ENCODE measurements at places on chromosomes 5 and 9. TPM values are rescaled to one million over a fixed set of nuclear protein-coding genes. Genes with fewer than 3 reads are reported as not detected.

Gene OLFML2A
- total RNA-seq: 60.0 TPM

Gene SMU1
- 15.0 TPM for total RNA-seq

Gene PAPPA
- 6.6 TPM for total RNA-seq

Gene MPDZ
- total RNA-seq: 62.9 TPM

Gene WHRN
- total RNA-seq: 5.4 TPM

Gene FBP2
- not detected for total RNA-seq

Gene ROR2
- total RNA-seq: 81.7 TPM

Gene CA9
- total RNA-seq: 0.33 TPM

Gene ADAM19
- total RNA-seq: 46.5 TPM

Gene RANBP17
- total RNA-seq: 25.8 TPM

Gene HTR1A
- total RNA-seq: not detected

Gene SLC45A2
- total RNA-seq: not detected

Gene GARIN3
- total RNA-seq: not detected

Gene RRAGA
- total RNA-seq: 65.2 TPM

Gene QRFP
- total RNA-seq: not detected

Gene PCDHB10
- 3.9 TPM for total RNA-seq

Gene AJM1
- 0.82 TPM for total RNA-seq

Gene KCNN2
- total RNA-seq: 8.2 TPM

Gene MARVELD2
- not detected for total RNA-seq

Gene PCDHGB1
- 2.5 TPM for total RNA-seq

Gene PCDHGA10
- 6.1 TPM for total RNA-seq

Gene TPPP
- total RNA-seq: 15.5 TPM

Gene FNIP1
- 74.4 TPM for total RNA-seq

Gene TMEM215
- not detected for total RNA-seq

Gene NTNG2
- total RNA-seq: 0.36 TPM

Gene ZNF367
- total RNA-seq: 1.2 TPM

Gene PTGR1
- 33.9 TPM for total RNA-seq

Gene GLIPR2
- total RNA-seq: 83.9 TPM

Gene ATP6V1G1
- total RNA-seq: 135 TPM

Gene BARHL1
- not detected for total RNA-seq

Gene GPR21
- 6.1 TPM for total RNA-seq

Gene OTP
- not detected for total RNA-seq

Gene IL4
- total RNA-seq: not detected

Gene TAF11L9
- total RNA-seq: not detected

Gene NHP2
- total RNA-seq: 231 TPM

Gene HNRNPK
- 375 TPM for total RNA-seq

Gene FYB1
- total RNA-seq: 8.6 TPM

Gene CCDC183
- not detected for total RNA-seq

Gene PCDHGB6
- total RNA-seq: 12.7 TPM

Gene PRRX2
- 4.7 TPM for total RNA-seq

Gene DMRT3
- not detected for total RNA-seq

Gene ITGA2
- 1.7 TPM for total RNA-seq

Gene SPINK7
- total RNA-seq: not detected

Gene CFAP90
- not detected for total RNA-seq

Gene TRAF1
- 8.0 TPM for total RNA-seq

Gene ZER1
- 58.4 TPM for total RNA-seq

Gene ENTPD2
- total RNA-seq: 2.1 TPM

Gene BTNL8
- total RNA-seq: 0.27 TPM

Gene FABP6
- total RNA-seq: not detected

Gene ZNF883
- 3.0 TPM for total RNA-seq

Gene PCDHA8
- 0.49 TPM for total RNA-seq

Gene ANGPTL2
- 96.7 TPM for total RNA-seq

Gene SYNPO
- total RNA-seq: 23.5 TPM

Gene OLFM1
- 16.8 TPM for total RNA-seq
